H7 (cell line): ENCODE measurements at places on chromosomes 3 and 15. TPM values are rescaled to one million over a fixed set of nuclear protein-coding genes. Genes with fewer than 3 reads are reported as not detected.

PLSCR2 gene
- total RNA-seq, result 5.1 TPM in 1 of 2 replicates, not detected in the other

SMCO1 gene
- not detected in 2 replicates for total RNA-seq

KCNMB3 gene
- 0.21 and 0.48 TPM in 2 replicates for total RNA-seq

TMEM158 gene
- total RNA-seq, result 9.8 and 11.5 TPM in 2 replicates

- DNase-seq, result no peak
These were observed 121.9 kb upstream of the PHLDB2 start for GRCh38 chr3:111737047-111737705.

DNA sequence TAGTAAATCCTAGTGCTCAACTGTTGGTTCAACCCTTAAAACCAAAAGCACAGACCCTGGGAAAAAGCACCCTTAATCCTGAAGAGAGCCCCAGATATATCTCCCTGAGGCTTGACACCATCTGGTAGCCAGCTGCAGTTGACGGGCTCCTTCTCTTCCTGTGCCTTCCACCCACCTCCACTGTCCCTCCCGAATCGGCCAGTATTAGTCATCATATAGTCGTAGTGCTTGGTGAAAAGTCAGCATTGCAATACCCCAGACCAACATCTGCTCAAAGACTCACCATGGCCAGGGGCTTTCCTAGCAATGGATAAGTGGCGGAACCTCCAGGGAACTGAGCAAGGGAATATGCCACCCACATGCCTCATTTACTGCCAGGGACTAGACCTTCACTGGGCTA is 125.6 kb upstream of the CRBN start:
- DNase-seq, result no peak

- no peak for DNase-seq
These were observed 154.9 kb downstream of the GREM1 start for GRCh38 chr15:32872621-32873283.

- no peak for DNase-seq
These were observed 41.6 kb upstream of the STRIT1 start for GRCh38 chr3:155334914-155335723.

DNA sequence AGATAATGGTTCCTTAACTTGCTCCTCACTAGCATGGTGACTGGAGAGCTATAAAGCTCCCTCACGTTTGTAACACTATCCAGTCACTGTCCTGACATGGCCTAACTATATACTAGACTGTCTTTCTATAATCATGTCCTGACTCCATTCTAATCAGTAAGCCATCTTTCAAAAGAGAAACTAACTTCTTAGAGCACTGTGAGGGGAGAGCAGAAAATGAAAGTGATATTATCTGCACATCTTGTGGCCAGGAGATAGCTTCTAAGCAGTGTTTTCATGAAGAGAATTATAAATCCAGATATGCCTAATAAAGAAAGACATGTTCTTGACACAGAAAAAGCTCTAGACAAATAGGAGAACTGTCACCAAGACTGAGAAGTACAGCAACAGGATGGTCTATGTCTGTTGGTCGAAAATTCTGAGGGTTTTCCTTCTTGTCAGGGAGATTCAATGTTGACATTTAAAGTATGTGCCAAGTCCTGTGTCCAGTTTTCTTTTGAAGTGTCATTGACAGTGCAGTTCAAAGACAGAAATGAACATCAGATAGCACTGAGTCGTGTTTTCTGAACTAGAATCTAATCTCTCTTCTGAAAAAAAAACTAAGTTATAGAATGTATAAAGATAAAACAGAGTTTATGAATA is 230.6 kb upstream of the PEX5L start:
- no peak for DNase-seq

DNA sequence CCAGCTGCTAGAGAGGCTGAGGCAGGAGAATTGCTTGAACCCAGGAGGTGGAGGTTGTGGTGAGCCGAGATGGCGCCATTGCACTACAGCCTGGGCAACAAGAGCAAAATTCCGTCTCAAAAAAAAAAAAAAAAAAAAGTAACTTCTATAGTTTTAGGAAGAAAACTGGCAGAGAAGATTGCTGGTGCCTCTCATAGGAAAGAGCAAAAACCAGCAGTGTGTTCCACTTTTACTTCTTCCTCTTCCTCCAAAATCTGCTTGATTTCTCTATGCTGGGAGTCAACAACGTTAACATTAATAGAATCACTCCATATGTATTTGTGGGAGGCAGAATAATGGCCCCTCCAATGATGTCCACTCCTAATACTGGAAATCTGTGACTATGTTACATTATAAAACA is 12.5 kb upstream of the NR1D2 start:
- no peak for DNase-seq

GRCh38 chr3:48015431-48016180 is 610 bp downstream of the MAP4 start:
- DNase-seq, result no peak

GRCh38 chr15:100880139-100880896 is 687 bp downstream of the ALDH1A3 start:
- DNase-seq, result peak; percentile 86

DNA sequence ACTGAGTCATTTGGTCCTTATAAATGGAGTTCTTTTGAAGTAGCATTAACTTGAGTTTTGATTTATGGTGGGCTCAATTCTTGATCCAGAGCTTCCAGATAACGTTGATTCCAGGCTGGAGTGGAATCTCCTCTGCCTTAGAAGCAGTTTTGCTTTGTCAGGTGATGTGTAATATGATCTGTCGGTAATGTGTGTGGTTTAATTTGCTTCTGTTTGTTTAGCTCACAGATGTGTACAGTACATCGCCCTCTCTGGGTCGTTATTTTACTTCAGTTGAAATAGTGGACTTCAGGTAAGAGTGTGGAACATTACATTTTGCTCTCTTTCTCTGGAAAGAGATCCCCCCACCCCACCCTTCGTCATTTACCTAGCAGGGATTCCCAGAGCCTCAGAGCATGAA is 23.1 kb downstream of the C3orf52 start:
- no peak for DNase-seq

DNA sequence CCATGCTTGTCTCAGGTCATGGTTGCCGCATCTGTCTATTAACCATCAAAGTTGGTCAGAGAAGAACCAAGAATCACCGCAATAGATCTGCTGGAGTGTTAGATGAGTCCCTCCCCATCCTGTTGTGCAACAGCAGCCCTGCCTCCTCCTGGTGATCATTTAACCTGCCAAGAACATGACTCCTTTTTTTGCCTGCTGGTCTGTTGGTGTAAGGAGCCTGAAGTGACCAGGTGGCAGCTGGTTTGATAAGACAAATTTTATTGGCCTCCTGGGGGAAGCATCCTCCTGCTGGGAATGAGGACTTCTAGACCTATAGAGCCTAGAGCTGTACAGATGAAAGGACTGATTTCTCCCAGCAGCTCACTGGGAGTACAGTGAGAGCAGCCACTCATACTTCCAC is 43.5 kb upstream of the RAF1 start:
- DNase-seq, result no peak
